ENCODE measurements at places on chromosomes 13 and 19.

GRCh38 chr13:40911341-40911740 is 107.8 kb downstream of the ELF1 start:
- DNase-seq, result no peak

- DNase-seq, result no peak
Observed at GRCh38 chr19:31543456-31543855, 194.2 kb upstream of the TSHZ3 start.

GRCh38 chr19:35955881-35956634 is 19.9 kb downstream of the LRFN3 start:
- DNase-seq, result no peak

DNA sequence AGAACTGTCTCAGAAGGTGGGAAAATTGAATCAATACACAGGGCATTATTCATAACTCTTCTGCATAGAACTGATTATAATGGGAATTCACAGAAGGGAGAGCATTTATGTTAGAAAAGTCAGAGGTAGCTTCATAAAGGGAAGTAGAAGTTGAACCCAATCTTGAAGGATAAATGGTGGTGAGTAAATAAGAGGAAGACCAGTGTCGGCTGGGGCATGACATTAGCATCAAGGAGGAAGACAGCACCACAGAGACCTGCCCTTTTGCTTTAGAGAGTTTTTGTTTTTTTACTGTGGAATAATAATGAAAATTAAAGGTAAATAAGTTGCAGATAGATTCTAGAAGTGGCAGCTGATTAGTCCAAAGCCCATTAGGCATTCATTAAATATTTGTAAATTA is 21.9 kb downstream of the CDC16 start:
- no peak for DNase-seq

GRCh38 chr13:76455960-76456359 is 430.2 kb downstream of the KCTD12 start:
- no peak for DNase-seq

- no peak for DNase-seq
Observed at GRCh38 chr13:40485611-40486517, 180.6 kb downstream of the FOXO1 start.

- no peak for DNase-seq
Observed at GRCh38 chr13:47455626-47456025, 545.4 kb downstream of the SUCLA2 start.

GRCh38 chr13:21576426-21576825 is 27.5 kb downstream of the MICU2 start:
- DNase-seq, result no peak

DNA sequence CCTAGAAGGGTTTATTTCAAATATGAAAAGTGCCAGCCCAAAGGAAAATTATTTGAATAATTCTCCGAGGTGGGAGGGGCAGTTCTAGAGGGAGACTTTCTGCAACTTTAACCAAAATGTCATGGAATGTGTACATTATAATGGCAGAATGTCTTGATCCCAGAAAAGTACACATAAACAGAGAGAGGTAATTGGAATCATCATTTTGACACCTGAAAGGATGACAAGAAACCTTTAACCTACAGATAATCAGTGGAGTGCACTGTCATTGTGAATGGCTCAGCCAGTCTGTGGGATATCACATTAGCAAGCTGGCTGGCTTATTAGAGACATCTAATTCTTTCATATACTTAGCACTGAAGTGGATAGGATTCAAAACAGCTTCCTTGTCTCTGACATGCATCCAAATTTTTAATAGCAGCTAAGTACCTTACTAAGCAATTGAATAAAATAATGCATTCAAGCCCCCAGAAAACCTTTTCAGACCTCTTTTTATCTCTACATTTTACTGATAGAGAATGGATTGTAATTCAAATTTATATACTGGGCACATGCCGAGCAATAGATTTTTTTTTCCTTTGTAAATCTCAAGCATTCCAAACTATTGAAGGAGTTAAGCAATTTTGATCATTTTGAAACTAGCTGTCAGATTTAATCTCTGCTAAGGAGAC is 468.6 kb downstream of the COG6 start:
- DNase-seq, result no peak

DNA sequence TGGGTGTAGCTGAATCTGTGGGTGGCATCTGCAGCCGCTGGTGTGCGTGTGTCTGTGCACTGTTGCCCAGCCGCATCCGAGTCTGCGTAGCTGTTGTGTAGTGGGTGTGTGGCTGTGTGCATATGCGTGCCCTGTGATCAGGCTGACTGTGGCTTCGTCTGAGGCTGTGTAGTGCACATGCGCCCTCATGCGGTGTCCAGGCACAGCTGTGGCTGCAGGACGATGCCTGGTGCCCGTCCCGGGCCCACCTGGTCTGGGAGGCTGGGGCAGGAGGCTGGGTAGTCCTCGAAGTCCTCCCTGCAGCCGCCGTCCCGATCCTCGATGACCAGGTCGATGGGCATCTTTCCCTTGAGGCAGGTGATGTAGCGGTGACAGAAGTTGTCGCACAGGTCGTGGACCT is 4.9 kb downstream of the MEIS3 start:
- DNase-seq, result no peak

DNA sequence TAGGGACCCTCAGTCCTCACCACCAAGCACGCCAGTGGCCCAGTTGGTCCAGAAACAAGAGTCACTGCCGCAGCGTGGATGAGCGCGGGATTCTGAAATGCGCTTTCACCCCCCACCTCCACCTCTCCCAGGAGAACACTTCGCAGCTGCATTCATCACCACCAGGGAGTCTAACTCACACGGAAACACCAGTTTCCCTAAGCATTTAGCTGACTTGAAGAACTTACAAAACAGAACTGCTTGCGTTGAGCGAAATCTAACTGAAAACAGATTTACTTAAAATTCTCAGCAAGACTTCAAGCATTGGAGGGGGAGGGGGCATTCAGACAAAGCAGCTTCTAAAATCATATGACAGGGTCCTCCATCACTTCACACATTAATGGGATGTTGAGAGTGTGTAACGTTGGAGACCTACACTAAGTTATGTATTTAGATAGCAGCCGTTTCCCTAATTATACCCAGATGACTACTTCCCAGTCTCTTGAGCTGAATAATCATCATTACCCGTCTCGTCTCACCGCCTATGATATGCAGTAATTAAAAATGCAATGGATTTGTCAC is 258.2 kb upstream of the IRS2 start:
- peak; percentile 48 for DNase-seq

- no peak for DNase-seq
Observed at GRCh38 chr13:24341439-24341838, 32.1 kb downstream of the C1QTNF9 start.

DNA sequence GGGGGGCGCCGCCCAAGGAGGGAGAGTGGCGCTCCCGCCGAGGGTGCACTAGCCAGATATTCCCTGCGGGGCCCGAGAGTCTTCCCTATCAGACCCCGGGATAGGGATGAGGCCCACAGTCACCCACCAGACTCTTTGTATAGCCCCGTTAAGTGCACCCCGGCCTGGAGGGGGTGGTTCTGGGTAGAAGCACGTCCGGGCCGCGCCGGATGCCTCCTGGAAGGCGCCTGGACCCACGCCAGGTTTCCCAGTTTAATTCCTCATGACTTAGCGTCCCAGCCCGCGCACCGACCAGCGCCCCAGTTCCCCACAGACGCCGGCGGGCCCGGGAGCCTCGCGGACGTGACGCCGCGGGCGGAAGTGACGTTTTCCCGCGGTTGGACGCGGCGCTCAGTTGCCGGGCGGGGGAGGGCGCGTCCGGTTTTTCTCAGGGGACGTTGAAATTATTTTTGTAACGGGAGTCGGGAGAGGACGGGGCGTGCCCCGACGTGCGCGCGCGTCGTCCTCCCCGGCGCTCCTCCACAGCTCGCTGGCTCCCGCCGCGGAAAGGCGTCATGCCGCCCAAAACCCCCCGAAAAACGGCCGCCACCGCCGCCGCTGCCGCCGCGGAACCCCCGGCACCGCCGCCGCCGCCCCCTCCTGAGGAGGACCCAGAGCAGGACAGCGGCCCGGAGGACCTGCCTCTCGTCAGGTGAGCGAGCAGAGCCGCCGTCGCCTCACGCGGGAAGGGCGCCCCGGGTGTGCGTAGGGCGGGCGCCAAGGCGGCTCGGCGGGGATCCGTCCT is at the start of gene RB1:
TSS of gene RB1 (plus strand) at position 393 of the 784 bp plus-strand sequence. CDS start at position 555, 162 bp downstream.
- DNase-seq, result no peak

- DNase-seq, result no peak
Observed at GRCh38 chr19:48363500-48363809, 285 bp downstream of the TMEM143 start.
